ENCODE measurements at places on chromosomes 13 and 19.

DNA sequence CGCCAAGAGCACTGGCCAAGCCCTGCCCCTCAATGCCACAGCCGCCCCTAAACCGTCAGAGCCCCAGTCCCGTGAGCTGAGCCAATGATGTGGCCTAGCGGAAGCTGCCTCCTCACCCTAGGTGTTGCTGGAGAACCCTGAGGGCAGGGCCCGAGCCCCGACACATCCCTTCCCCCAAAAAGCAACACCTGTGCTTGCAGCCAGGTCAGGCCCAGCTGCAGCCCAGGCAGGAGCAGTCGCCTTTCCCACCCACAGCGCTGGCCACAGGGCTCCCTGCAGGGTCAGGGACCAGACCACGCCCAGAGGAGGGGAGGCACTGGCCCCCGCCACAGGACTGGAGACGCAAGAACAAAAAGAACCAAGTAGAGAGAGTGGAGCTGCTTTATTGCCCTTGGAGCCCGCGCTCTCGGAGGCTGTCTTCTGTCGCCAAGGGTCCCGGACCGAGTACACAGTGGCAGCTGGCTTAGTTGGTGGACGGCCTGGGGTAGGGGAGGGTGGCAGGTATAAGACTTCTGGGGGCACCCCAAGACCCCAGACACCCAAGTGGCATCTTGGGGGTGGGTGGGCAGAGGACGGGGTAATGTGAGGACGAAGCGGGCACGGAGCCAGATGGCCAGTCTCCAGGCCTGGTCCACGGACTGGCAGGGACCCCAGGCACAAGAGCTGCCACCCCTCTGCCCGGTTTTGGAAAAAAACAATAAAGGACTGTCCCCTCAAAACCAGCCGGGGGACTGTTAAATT lies 3.3 kb downstream of the P2RY11 start:
- no peak for DNase-seq

GRCh38 chr19:6095760-6096159 lies 14.5 kb downstream of the RFX2 start:
- no peak for DNase-seq

DNA sequence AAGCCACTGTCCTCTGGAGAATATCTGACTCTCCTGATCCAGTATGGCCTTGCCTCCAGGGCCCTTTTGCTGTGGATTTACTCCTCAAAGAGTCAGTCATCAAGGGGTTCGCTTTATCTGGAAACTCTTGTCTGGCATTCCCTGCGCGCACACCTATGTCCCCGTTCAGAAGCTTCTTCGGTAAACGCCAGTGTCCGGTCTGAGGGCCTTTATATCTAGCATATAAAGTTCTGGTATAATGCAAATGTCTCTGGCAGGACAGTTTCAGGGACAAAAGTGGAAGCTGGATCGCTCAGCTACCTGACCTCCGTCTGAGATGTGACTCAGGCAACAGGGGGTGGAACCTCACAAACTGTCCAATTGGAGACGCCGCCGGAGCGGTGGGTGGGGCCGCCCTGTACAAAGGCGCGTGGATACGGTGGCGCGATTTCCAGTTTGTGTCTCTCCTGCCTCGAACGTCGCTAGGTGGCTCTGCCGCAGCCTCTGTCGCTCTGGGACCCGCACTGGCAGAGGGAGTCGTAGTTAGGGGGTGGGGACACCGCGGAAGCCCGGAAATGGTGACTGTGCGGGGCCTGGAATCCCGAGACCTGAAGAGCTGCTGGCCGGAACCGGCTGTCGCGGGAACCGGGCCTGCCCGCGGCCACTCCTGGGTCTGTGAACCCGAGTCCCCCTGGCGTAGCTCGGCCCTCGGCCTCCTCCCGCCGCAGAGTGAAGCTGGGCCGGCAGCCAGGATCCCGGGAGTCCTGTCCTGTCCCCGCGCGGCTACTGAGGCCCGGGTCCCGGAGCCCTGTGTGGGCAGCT lies 10.6 kb upstream of the ZNF709 start:
- peak; percentile 78 for DNase-seq

- DNase-seq: peak; percentile 97
Observed at GRCh38 chr19:11089254-11090013, at the start of gene LDLR. Gene LDLR, plus strand, starts transcription at chr19:11089463. Its CDS starts 86 bp downstream, at chr19:11089549.

DNA sequence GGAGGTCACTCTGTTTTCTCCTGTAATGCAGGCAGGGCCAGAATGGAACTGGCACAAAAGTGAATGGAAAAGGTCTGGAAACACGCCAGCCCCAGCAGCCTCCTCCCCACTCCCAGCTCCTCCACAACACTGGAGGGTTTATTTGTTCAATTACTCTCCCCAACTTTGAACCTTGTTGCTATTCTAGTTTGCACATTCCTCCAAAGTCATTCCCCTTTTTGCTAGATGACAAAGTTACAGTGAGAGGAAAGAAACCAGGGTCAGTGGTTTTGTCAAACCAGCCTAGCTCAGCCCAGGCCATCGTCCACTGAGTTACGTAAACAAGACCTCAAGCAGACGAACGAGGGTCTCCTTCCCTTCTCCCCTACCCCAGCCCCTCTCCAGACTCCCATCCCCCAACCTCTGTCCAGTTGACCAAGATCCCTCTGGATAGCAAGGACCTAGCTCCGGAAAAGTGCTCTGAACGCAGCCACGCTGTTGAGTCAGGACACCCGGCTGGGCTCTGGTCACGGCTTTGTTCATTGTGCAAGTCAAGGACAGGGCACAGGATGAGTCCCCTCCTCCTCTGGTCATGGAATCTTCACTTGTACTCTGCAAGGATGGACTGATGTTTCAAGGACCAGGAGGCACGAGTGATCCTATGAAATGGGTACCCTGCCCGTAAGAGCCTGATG lies 180.0 kb downstream of the USP12 start:
- DNase-seq: peak; percentile 36

DNA sequence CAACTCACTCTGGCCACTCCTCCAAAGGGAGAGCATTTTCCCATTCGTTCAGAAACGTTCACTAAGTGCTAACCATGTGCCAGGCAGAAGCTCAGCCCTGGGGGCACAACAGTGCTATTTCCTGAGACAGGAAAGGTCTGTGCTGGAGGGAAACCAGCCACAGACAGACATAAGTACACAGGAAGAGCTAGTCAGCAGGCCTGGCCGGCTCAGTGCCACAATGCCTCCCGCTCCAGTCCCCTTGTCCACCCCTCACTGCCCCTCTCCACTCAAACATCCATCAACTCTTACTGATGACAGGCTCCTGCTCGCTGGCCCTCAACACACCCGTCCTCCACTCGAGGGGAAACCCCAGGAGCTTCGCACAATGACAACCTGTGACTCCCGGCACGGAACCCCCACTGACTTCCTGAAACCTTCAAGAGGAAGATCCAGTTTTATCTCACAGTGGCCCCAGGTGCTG lies 11.3 kb upstream of the PLA2G4C start:
- peak; percentile 43 for DNase-seq

GRCh38 chr13:92500192-92500591 lies 726.4 kb upstream of the GPC6 start:
- no peak for DNase-seq

DNA sequence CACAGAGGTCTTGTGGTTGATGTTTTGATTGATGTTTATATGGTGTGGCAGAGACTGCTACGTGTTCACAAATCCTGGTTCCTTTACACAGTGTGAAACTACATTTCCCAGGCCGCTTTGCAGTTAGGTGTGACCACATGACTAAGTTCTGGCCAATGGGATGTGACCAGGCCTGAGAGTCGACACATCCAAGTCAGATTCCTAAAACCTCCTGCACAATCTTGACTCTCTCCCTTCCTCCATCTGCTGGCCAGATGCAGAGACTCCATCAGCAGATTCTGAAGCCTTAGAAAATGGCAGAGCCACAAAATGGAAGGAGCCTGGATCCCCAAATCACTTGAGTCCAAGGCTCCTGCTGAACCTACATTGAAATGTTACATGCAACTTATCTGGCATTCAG lies 12.6 kb downstream of the CD37 start:
- peak; percentile 74 for DNase-seq

- no peak for DNase-seq
Observed at GRCh38 chr19:19423322-19423721, 17.8 kb downstream of the GATAD2A start.

DNA sequence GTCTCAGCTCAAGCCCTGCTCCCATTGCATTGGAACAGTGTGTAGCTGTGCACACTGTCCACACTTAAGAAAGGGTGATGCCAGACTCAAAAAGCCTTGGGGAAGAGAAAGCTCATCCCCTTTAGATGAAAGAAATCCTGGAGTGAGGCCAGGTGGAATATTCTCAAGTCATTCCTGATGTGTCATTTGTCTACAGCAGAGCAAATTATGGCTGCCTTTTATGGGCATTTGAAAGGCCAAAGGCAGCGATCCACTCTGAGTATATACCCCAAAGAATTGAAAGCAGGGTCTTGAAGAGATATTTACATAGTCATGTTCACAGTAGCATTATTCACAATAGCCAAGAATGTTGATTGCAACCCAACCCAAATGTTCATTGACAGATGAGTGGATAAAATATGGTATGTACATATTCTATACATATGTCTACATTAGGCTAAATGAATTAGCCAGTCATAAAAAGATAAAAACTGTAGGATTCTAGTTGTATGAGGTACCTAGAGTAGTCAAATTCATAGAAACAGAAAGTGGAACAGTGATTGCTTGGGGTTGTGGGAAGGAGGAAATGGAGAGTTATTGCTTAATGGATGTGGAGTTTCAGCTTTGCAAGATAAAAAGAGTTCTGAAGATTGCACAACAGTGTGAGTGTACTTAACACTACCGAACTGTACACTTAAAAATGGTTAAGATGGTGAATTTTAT lies 214.9 kb downstream of the KCNRG start:
- peak; percentile 85 for DNase-seq

DNA sequence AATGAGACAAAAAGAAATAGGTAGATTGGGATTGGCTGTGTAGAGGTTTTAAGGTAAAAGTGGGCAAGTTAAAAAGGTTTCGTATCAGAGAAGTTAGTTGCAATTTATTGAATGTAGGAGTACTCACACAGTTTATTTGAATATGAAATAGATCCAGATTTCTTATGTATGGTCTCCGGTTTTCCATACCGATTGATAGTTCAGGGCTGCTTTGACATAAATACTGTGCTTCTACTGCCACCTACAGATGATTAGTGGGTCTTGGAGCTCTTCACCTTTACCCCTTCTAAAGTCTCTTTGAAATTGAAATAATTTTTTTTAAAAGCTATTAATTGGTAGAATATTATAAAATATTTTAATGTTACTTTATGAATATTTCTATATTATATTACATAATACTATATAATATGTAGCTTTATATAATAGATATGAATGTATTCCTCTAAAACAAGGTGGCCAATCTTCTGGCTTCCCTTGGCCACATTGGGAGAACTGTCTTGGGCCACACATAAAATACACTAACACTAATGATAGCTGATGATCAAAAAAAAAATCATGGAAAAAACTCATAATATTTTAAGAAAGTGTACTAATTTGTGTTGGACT lies 7.7 kb upstream of the GPR18 start:
- DNase-seq: peak; percentile 74

DNA sequence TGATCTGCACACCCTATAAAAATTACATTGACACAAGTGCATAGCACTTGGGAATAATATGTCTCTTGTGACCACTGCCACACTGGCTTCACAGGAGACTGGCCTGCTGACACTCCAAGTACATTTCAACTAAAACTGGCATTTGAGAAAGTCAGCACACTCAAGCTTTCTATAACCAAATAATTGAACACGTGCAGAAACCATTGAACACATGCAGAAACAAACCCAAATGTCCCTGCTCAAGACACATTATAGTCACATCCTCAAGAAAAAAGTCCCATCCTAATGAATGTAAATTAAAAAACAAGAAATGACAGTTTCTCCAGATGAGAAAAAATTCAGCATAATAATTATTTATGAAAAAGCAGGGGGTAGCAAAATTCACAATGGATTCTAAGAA lies 1859.1 kb upstream of the PCDH20 start:
- no peak for DNase-seq

- DNase-seq: no peak
Observed at GRCh38 chr19:8017808-8018207, 12.4 kb upstream of the ELAVL1 start.

GRCh38 chr13:20623000-20623399 lies 56.0 kb downstream of the IFT88 start:
- DNase-seq: no peak

GRCh38 chr13:60165391-60166099 lies 1.8 kb upstream of the DIAPH3 start:
- no peak for DNase-seq

GRCh38 chr19:18762125-18763023 lies 28.7 kb downstream of the COMP start:
- peak; percentile 77 for DNase-seq

DNA sequence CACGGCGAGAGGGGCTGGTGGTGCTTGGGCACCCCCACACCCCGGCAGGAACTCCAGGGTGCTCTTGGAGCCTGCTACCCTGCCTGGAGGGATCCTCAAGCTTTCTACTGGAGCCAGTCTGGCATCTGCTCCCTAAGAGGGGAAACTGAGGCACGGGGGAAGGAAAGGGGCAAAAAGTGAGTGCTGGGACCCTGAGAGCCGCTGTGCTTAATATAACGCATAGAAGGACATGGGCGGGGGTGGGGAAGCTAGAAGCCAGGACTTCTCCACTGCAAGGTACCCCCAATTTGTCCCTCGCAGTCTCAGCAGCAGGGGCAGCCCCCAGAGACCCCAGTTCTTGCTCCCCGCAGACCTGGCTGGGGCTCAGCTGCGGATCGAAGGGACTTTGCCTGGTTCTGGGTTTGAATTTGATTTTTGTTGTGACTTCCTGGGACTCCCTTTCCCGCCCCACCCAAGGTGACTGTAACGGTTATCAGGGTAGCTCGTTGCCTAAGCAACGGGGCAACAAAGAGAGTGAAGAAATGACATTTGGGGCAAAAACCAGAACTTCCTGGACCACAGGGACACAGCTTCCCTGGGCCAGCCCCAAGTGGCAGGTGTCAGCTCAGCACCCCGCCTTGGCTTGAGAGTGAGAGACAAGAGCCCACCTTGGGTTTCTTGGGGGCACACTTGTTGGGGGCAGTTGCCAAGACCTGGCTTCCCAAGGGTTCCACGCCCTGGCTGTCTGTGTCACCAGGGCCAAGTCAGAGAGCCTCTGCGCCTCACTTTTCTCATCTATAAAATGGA lies 638 bp downstream of the ADGRE5 start:
- DNase-seq: peak; percentile 60

DNA sequence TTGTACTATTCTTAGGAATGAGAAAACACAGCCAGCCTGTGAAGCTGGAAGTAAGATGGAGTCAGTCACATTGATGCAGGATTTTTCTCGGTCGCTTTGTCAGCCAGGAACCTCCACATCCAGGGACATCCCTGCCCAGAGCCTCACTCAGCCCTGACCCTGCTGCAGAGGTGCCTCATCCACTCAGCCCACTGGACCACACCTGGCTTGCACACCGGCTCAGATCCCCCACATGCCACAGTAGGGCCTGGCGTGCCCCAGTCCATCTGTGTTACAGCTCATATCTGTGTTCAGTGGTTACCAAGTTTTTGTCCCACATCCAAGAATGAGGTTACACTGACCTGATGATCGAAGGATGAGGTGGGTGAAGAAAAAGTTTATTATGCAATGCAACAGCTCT lies 1315.4 kb downstream of the SLITRK1 start:
- no peak for DNase-seq
